ENCODE measurements at places on chromosomes 2 and 18. TPM values are rescaled to one million over a fixed set of nuclear protein-coding genes. Genes with fewer than 3 reads are reported as not detected.

Gene PDE11A
- 0.78 TPM for total RNA-seq

Gene MYO3B
- total RNA-seq: not detected

Gene STON1
- total RNA-seq: 27.5 TPM

Gene SERPINB11
- not detected for total RNA-seq

Gene FOXD4L1
- total RNA-seq: 0.16 TPM

Measured in aorta (tissue), 5 donors.